Stimulated activated CD8-positive, alpha-beta memory T cell treated with anti-CD3 and anti-CD28 coated beads, Interleukin-4, amount 100 ng/mL, for 4 hours (primary cell): ENCODE measurements at places on chromosomes 3 and 15.

DNA sequence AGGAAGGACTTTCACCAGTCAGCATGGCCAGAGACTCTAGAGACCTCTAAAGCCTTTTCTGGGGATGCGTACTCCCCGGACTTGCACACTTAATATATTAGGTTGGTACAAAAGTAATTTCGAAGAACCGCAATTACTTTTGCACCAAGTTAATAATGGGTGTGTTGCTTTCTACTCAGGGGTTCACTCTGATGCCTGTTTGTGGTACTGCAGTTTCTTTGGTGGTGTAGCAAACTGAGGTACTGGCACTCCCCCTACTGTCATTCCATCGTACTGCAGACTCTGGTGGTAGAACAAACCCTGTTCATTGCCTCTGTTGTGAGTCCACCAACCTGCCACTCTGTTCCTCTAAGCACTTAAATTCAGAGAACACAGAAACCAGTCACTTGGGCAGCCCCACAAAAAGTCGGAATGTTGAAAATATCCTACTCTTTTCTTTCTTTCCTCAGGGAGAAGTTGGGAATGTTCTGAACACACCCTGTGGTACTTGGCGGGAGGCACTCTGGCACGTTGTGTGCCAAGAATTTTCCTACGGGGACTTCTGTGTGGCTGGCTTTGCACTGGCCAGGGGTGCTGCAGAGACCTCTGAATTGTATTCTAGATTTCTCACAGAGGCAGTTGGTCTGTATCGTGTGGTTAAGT is 46.3 kb downstream of the GABRG3 start:
- DNase-seq: no peak

DNA sequence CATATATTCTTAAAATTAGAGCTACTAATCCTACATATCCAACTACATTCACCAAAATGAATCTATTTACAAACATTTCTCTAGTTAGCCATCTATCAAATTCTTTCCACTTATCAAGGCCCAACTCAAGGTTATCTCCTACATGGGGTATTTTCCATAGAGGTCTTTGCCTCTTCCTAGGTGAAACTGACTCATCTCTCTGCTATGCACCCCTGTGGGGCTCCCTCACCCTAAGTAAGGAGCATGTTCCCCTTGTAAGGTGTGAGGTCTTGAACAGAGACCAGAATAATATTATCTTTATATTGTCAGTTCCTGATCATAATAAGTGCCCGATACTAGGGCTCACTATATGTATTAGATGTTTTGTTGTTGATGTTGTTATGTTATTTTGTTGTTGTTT is 74.6 kb upstream of the TSC22D2 start:
- no peak for DNase-seq

GRCh38 chr3:127739347-127740135 is 66.8 kb downstream of the ABTB1 start:
- DNase-seq: no peak

DNA sequence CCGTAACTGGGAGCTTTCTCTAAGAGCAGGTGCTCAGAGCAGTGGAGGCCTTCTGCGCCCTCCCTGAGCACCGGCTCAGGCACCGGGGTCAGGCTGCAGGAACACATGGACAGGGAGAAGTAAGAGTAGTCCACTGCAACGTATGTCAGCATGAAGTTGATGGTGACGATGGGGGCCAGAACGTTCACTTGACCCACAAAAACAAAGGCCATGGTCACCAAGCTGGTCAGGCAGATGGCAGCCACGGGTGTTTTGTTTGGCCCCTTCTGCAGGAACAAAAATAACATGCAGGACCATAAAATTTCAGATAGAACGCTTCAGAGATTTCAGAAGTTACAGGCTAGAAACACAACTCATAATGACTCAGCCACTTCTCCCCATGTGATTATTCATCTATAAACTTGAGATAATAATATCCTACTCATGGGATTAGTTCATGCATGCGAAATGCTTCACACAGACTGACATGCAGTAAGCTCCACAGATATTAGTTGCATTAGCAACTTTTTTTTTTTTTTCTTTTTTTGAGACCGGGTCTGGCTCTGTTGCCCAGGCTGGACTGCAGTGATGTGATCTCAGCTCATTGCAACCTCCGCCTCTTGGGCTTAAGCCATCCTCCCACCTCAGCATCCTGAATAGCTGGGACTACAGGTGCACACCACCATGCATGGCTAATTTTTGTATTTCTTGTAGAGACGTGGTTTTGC is 52.2 kb upstream of the HEG1 start:
- no peak for DNase-seq

DNA sequence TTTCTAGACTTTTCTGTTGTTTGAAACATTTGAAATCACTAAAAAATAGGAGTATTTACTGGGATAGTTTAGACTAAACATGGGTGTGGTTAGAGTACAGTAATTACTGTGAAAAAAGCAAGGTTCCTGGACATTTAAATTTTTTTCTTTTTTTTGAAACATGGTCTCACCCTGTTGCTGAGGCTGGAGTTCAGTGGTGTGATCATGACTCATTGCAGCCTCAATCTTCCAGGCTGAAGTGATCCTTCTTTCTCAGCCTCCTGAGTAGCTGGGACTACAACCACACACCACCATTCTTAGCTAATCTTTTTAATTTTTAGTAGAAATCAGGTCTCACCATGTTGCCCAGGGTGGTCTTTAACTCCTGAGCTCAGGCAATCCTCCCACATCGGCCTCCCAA is 20.4 kb upstream of the CELF6 start:
- DNase-seq: no peak

- DNase-seq: no peak
Measured at GRCh38 chr3:183560607-183561006, 5.1 kb upstream of the KLHL6 start.

DNA sequence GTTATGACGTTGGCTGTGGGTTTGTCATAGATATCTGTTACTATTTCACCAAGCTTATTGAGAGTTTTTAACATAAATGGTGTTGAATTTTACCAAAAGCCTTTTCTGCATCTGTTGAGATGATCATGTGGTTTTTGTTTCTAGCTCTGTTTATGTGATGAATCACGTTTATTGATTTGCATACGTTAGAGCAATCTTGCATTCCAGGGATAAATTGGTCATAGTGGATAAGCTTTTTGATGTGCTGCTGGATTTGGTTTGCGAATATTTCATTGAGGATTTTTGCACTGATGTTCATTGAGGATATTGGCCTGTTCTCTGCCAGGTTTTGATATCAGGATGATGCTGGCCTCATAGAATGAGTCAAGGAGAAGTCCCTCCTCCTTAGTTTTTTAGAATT is 117.8 kb downstream of the DOCK3 start:
- DNase-seq: no peak

DNA sequence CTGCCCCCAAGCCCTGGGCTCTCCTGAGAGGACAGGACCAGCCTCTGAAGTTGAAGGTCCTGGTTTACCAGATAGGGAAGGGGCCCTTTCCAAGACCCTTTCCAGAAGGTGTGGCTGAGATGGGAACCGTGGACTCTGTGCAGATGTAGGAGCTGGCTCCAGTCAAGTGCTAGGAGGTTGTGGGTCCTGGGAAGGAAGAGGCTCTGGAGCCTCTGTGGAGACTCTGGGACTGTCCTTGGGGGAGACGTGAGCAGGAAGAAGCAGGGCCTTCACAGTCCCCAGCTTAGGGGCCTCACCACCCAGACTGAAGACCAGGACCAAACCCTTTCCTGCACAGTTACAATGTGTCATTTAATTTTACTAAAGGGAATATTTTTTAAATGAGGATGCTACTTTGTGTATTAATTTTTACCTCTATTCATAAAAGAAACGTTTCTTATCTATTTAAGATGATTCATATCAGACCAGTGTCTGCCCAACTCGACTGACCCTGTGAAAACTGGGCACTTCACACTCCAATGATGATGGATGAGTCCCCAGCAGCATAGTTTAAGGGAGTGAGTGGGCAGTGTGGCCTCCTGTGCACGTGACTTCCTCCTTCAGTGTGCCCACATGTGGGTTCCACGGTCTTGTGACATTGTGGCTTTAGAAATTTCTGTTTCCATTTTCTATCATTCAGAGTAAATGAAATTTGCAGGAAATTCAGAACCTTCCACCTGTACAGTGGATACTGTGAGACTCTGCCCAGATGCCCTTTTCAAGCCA is 10.9 kb downstream of the CCR5AS start:
- DNase-seq: no peak

- no peak for DNase-seq
Measured at GRCh38 chr3:6717026-6717943, 143.6 kb upstream of the GRM7 start.

DNA sequence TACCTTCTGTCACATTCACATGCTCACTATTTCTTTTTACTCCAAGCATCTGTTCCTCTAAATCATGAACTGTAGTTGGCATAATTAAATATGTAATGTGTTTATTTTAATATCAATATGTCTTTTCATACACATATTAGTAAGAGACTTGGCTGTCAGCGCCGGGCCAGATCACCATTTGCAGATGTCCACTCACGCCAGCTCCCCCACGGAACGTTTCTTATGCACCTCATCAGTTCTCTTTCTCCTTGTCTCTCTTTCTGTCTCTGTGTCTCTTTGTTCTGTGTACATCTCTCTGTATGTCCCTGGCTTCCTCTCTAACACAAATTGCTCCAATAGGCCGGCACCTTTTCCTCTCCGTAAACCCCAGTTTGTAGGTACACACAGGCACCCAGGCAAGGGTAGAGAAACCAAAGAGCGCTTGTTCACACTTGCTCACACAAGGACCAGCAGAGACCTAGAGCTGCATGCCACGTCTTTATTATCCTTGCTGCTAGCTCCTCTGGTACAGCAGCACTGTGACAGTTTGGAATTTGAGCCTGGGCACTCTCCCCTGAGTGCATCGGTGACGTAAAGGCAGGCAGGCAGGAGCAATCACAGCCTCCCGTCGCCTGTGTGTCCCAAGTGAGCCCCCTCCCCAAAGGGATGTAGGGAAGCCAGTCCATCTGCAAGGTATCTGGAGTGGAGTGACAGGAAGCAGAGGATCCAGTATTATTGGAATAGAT is 40.4 kb downstream of the CACNA1D start:
- DNase-seq: no peak

- no peak for DNase-seq
Measured at GRCh38 chr15:100919481-100920405, 586 bp downstream of the LRRK1 start.

DNA sequence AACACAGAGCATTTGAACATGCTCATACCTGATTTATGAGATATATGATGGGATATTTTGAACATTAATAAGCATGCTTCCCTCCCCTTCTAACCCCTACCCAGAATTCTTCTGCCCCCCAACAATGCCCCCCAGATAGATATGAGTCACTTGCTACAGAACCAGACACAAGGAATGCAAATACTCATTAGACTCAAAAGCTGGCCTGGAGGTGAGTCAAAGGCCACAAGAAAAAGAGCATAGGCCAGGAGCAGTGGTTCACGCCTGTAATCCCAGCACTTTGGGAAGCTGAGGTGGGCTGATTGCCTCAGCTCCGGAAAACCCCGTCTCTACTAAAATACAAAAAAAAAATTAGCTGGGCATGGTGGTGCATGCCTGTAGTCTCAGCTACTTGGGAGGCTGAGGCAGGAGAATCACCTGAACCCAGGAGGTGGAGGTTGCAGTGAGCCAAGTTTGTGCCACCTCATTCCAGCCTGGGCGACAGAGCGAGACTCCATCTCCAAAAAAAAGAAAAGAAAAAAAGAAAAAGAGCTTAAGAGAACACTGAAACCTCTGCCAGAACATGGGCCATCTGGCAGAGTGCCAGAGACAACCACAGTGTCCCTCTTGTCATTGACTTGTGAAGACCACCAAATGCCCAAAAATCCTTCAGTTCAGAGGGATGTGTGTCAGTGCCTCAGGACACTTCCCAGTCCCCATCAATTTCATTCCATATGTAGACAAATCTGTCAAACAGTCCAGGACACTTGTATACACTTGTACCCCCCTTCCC is 3.9 kb upstream of the SH3GL3 start:
- no peak for DNase-seq

- no peak for DNase-seq
Measured at GRCh38 chr3:40505599-40506462, at the start of gene ZNF620. ZNF620 (plus strand) TSS chr3:40506039; CDS start chr3:40506353, 314 bp downstream.

- no peak for DNase-seq
Measured at GRCh38 chr3:3005146-3005744, 104.9 kb downstream of the IL5RA start.

- no peak for DNase-seq
Measured at GRCh38 chr3:189138901-189139610, 32.7 kb upstream of the TPRG1 start.

DNA sequence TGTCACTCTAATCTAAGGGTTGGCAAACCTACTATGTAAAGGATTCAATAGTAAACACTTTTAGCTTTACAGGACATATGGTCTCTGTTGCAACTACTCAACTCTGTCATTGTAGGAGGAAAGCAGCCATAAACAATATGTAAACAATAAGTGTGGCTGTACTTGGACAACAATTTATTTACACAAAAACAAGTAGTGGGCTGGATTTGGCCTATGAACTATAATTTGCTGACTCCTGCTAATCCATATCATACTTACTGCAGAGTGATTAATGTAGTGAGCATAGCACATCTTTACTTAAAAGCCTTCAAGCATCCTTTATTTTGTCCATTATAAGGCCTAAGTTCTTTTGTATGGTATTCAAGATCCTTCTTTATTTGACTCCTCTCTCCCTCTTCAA is 441.9 kb downstream of the ZIC1 start:
- DNase-seq: no peak

- DNase-seq: no peak
Measured at GRCh38 chr3:134601539-134602439, 49.0 kb downstream of the KY start.

DNA sequence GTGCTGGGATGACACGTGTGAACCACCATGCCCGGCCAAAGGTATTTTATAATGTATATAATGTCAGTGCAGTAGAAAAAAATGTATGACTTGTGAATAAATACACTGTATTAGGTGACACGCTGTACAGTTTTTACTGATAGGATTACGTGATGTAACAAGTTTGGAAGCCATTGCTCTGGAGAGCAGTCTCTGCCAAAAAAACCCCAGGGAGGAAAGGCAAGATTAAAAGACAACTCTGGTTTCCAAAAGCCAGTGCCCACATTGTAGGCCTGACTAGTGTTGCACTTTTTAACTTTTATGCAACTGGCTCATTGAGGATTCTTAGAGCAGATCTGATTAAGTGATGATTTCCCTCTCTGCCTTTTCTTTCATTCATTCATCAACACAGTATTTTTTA is 62.0 kb upstream of the SLC2A2 start:
- no peak for DNase-seq

GRCh38 chr15:84840741-84841429 is 23.7 kb downstream of the ALPK3 start:
- DNase-seq: no peak

GRCh38 chr3:128270559-128271492 is 117.5 kb downstream of the EEFSEC start:
- DNase-seq: no peak
